ENCODE measurements at places on chromosomes 7 and 10.

- H3K27me3 ChIP-seq: no peaks in the 10 kb centered on the region
- peak; percentile 28 for DNase-seq
- H3K36me3 ChIP-seq: peaks cover 6% of the 10 kb centered on the region
- peak overlapping the region; percentile 83 for H3K27ac ChIP-seq
These were observed 102.7 kb downstream of the ANKRD26 start for GRCh38 chr10:26997610-26998009.

DNA sequence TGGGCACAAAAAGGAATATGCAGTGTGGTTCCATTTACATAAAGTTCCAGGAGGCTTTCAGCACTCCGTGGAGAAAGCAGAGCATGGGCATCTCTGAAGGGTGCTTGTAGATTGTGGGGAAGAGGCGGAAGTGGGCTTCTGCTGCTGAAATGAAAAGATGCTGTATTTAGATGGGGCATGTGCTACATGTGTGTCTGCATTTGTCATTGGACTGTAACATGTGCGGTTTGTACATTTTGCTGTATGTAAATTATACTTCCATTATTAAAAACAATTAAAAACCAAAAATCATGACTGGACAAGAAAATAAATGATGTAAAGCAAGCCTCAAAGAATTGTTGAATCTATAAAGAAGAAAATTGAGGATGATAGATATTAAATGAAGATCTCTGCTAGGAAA, 334.0 kb downstream of the WDR37 start:
- no peak for DNase-seq
- H3K27me3 ChIP-seq: no peaks in the 10 kb centered on the region
- H3K36me3 ChIP-seq: no peaks in the 10 kb centered on the region
- H3K27ac ChIP-seq: no peak overlapping the region
- H3K4me3 ChIP-seq: no peak overlapping the region
- no peaks in the 10 kb centered on the region for H3K4me1 ChIP-seq

- H3K27ac ChIP-seq: no peak overlapping the region
- H3K36me3 ChIP-seq: no peaks in the 10 kb centered on the region
- H3K4me3 ChIP-seq: no peak overlapping the region
- H3K27me3 ChIP-seq: no peaks in the 10 kb centered on the region
- no peaks in the 10 kb centered on the region for H3K4me1 ChIP-seq
These were observed 1164.7 kb upstream of the AUTS2 start for GRCh38 chr7:68433462-68434070.

DNA sequence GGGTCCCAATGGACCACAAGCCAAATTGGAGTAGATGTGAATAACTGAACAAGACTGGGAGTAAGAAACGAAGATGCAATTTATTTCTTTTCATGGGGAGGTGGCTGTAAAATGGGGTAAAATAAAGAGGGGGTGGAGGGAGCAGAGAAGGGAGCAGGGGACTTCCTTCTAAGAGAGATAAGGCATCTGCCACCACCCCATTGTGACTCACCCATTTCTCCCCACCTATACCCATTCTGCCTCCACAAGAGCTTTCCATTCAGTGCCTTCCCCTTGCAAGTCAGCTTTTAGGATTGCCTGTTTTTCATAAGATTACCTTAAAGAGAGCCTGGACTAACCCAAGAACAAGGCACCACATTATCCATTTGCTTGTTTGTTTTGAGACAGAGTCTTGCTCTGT, 87.1 kb upstream of the PAX2 start:
- H3K4me1 ChIP-seq: peaks cover 27% of the 10 kb centered on the region
- H3K27ac ChIP-seq: no peak overlapping the region
- no peak for DNase-seq
- peaks cover 11% of the 10 kb centered on the region for H3K36me3 ChIP-seq
- peaks cover 96% of the 10 kb centered on the region for H3K27me3 ChIP-seq
- H3K4me3 ChIP-seq: no peak overlapping the region

- H3K4me1 ChIP-seq: no peaks in the 10 kb centered on the region
- H3K36me3 ChIP-seq: no peaks in the 10 kb centered on the region
- H3K27ac ChIP-seq: no peak overlapping the region
- no peak overlapping the region for H3K4me3 ChIP-seq
- DNase-seq: no peak
- peaks cover 4% of the 10 kb centered on the region for H3K27me3 ChIP-seq
These were observed 672.0 kb upstream of the NRP1 start for GRCh38 chr10:34006471-34006870.

- H3K36me3 ChIP-seq: no peaks in the 10 kb centered on the region
- H3K27ac ChIP-seq: no peak overlapping the region
- H3K4me3 ChIP-seq: no peak overlapping the region
- H3K27me3 ChIP-seq: peaks cover 3% of the 10 kb centered on the region
These were observed 54.1 kb upstream of the NXPH1 start for GRCh38 chr7:8379264-8379663.

- H3K4me1 ChIP-seq: no peaks in the 10 kb centered on the region
- no peak overlapping the region for H3K4me3 ChIP-seq
- no peaks in the 10 kb centered on the region for H3K27me3 ChIP-seq
- H3K36me3 ChIP-seq: no peaks in the 10 kb centered on the region
- DNase-seq: no peak
- no peak overlapping the region for H3K27ac ChIP-seq
These were observed 659.7 kb upstream of the IGFBP3 start for GRCh38 chr7:46580766-46581165.

All from activated naive CD4-positive, alpha-beta T cell treated with anti-CD3 and anti-CD28 coated beads, Interleukin-2, amount 10 ng/mL, durations not matched to agents 7 days and 5 days (primary cell).